ENCODE measurements at places on chromosomes 4 and X. TPM values are rescaled to one million over a fixed set of nuclear protein-coding genes. Genes with fewer than 3 reads are reported as not detected.
A peak's percentile ranks its signal among the peaks of the same experiment; 100 is the strongest.

DNA sequence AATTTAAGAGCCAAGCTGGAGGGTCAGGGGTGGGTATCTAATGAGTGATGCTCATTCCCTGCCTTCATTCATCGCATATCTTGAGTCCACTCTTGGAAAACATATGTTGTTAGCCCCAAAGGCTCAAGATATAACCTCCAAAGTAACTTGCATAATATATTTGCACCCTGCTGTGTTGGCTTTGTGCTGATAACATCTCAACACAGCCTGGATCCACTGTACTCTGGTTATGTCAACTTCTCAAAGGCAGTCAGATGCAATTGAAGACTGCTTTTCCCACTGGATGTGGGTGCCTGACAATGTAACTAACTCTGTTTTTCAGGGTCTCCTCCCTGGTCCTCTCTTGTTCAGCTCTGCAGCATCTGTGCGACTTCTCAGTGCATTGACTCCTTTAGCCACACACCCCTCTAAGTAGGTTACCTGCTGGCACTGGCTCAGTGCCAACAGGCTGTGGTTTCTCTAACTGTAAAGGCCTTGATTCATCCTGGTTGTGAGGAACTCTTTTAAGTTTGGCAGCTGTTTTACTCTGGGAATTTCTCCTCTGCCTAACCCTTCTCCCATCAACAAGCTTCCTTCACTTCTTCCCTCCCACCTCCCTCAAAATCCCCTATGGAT lies 28.1 kb downstream of the SLC16A2 start:
- DNase-seq, result no peak

- no peak for DNase-seq
Measured at GRCh38 chr4:56276547-56276946, 110.7 kb downstream of the AASDH start.

DNA sequence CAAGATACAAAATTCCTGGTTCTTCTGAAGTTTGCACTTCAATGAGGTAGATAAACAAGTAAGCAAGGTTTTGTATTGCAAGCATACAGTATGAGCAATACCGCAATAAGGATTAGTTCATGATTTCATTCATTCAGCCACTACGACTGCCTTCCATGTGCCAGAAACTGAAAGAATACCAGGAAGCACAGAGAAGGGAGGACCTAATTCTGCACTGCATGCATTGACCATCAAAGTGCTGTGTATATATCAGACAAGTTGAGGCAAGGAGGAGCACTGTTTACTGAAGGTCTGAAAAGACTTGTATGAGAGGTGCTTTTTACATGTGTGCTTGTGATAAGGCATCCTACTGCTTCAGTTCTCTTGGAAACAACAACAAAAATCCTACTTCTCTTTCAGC lies 40.9 kb upstream of the GPM6B start:
- no peak for DNase-seq

DNA sequence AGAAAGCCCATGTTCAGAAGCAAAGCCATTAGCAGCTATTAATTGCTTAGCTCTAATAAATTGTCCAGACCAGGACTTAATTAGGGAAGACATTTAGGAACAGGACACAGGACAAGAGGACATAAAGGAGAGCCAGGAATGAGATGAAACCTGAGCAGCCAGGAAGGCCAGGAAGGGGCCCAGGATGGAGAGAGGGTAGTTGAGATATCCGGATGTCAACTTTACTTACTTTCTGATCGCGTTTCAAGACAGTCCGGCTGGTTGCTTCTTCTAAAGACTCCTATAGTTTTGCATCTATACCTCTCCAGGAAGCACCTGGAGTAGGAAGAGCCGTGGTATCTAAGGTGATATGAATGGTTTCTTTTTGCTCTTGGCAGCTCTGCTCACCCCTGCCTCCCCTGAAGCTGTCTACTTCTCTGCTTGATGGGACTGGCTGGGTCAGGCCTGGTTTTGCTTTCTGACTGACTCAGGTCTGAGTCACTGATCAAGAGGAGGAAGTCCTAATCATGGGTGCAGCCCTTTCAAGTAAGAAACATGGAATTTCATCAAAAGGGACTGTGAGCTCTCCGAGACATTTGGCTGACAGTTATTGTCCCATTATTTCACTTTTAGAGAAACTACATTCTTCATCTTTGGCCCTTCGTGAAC lies 733.3 kb downstream of the RPA4 start:
- no peak for DNase-seq

GRCh38 chrX:116204932-116205331 lies 34.4 kb downstream of the AGTR2 start:
- DNase-seq, result no peak

- DNase-seq, result no peak
Measured at GRCh38 chrX:153824348-153824747, 6.0 kb downstream of the PDZD4 start.

DNA sequence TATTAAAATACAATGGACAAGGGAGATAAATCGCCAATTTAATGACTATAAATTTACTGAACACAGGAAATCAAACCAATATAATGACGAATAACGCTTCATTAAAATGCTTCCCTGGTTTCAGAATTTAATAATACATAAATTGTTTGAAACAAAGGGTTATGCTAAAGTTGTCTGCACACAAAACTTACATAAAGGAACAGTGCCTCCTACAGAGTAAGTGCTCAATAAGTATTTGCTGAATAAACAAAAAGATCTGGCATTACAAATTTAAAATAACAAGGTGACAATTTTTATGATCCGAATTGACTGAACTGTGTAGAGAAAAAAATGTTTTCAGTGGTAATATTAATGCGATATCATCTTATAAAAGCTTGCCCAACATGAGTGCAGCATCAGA lies 69.6 kb downstream of the NOCT start:
- no peak for DNase-seq

- DNase-seq, result no peak
Measured at GRCh38 chr4:137735561-137736104, 203.3 kb upstream of the PCDH18 start.

GRCh38 chr4:159497936-159498335 lies 395.1 kb downstream of the RAPGEF2 start:
- no peak for DNase-seq

- DNase-seq, result no peak
Measured at GRCh38 chr4:83128240-83128929, 13.9 kb upstream of the PLAC8 start.

DNA sequence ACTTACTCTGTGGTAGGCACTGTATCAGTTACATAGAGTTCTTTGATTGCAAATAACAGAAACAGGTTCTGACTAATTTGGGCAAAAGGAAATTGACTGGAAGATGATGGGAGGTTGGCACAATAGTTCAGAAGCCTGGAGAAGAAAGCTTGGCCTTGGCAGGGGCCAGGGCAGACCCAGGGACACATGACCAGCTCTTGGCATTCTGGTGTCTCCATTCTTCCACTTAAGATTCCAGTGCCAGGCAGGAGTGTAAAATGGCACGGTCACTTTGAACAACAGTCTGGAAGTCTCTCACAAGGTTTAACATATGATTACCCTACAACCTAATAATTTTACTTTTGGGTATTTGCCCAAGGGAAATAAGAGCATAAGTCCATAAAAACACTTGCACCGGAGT lies 175.9 kb downstream of the BCOR start:
- no peak for DNase-seq

- DNase-seq, result no peak
Measured at GRCh38 chr4:66294638-66295037, 624.3 kb upstream of the EPHA5 start.

DNA sequence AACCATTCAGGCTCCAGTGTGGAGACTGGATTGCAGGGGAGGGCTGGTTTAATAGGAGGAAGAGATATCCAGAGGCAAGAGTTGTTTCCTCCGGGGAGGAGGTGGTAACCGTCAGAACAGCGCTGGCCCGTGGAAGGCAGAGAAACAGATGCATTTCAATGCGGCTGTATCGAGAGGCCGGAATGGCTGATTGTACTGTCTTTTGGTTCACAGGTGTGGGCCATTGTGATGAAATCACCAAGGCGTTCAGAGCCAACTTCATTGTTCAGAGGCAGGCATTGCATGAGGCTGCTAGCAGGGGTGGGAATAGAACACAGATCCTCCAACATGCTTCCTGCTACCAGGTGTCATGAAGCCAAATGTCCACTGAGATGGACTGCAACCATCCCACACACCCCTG lies 53.0 kb downstream of the SHOX start:
- no peak for DNase-seq

DNA sequence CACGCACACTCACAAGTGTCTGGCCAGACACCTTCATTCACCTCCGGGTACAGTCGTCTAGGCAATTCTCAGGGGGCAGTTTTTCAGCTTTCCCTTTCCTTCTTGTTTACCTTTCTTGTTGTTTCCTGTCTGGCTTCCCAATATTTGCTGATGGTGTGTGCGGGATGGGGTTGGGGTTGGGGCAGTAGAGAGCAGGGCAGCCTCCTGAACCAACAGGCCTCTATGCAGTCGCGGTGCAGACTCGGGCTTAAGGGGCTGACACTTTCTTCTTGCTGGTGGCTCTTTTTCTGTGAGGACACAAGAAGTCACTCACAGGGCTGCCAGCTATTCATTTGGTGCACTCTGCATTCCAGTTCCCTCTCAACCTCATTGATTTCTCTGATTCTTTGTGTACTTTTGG lies 56.4 kb downstream of the NBDY start:
- peak; percentile 47 for DNase-seq

DNA sequence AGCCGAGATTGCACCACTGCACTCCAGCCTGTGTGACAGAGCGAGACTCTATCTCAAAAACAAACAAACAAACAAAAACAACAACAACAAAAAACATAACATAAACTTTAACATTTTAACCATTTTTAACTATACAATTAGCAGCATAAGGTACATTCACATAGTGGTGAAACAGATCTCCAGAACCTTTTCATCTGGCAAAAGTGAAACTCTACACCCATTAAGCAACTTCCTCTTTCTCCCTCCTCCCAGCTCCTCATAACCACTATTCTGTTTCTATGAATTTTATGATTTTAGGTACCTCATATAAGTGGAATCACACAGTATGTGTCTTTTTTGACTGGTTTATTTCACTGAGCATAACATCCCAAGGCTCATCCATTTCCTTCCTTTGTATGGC lies 103.6 kb downstream of the FAM13A start:
- no peak for DNase-seq

DNA sequence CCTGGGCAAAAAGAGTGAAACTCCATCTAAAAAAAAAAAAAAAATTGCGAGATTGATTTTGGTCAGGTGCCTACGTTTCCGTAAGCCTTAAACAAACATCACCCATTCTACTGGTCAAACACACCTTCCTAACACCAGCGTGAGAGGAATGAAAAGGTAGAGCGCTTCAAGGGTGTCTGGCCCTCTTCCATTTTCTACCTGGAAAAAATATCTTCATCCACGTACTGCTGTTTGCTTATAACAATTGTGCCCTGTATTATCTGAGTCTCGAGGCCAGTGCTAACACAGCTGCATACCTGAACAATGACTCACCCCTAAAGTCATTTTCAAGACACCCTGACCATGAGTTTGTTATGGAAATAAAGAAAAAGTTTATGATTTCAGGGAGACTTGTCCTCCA lies 13.9 kb downstream of the TMSB4X start:
- DNase-seq, result no peak

GRCh38 chr4:111028795-111029194 lies 405.9 kb upstream of the PITX2 start:
- no peak for DNase-seq

DNA sequence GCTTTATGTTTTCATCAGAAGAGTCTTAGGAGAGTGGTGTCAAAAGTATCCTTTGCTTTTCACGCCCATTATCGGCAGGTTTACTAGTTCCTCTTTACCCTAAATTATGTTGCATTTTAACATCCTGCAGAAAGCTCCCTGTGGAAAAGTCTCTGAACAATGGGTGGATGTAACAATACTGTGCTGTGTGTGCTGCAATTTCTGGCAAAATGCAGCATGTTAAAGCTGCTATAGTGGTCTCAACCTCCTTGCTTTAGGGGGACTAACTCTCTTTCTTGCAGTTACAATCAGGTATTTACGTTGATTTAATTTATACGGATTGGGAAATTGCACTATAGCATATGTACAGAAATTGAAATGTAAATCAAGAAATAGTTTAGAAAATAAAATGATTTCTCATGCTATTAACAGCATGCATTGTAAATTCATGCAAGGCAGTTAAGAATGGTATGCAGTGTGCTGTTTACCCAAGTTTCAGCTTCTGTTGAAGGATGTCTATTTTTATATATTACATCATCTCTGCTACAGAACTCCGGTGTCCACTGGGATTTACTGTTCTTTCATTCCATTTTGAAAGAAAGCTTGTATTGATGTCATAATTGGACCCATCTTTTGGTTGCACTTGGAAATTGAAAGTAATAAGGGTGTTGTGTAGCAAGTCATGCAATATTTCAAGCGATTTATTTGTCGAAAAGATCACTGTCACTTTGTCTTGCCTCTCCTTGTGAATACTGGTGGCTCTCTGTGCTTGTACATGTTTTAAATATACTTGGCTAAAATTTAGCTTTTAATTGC lies 145.7 kb downstream of the RAPGEF2 start:
- no peak for DNase-seq

- DNase-seq, result no peak
Measured at GRCh38 chr4:74516303-74516702, 71.4 kb downstream of the AREG start.

DNA sequence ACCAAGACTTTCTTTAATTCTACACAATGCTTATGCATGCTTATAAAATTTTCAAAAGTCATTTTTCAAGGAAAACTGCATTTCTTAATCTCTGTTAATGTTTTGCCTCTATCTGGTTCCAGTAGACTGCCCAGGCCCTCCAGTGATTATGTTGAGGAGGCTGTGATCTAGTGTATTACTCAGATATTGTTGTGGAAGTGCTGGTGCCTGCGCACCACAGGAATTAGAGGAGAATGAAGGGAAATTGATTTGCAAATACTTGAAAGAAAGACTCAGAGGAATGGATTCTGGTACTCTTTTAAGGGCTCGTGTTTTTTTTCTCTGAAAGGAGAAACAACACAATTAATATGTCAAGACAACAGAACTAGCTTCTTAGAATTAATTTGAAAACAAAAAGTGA lies 1015.1 kb downstream of the RPA4 start:
- no peak for DNase-seq

GABRG1 gene
- not detected for total RNA-seq

AKAP14 gene
- not detected for total RNA-seq

KDR gene
- total RNA-seq, result 28.7 TPM

PDCL2 gene
- not detected for total RNA-seq

ARHGAP4 gene
- total RNA-seq, result 22.9 TPM

VSIG4 gene
- total RNA-seq, result 8.1 TPM

RAB40A gene
- 0.32 TPM for total RNA-seq

ALPK1 gene
- 4.9 TPM for total RNA-seq

METAP1 gene
- 56.2 TPM for total RNA-seq

NXT2 gene
- 1.2 TPM for total RNA-seq
